ENCODE measurements at places on chromosomes 13 and 19. TPM values are rescaled to one million over a fixed set of nuclear protein-coding genes. Genes with fewer than 3 reads are reported as not detected.

DNA sequence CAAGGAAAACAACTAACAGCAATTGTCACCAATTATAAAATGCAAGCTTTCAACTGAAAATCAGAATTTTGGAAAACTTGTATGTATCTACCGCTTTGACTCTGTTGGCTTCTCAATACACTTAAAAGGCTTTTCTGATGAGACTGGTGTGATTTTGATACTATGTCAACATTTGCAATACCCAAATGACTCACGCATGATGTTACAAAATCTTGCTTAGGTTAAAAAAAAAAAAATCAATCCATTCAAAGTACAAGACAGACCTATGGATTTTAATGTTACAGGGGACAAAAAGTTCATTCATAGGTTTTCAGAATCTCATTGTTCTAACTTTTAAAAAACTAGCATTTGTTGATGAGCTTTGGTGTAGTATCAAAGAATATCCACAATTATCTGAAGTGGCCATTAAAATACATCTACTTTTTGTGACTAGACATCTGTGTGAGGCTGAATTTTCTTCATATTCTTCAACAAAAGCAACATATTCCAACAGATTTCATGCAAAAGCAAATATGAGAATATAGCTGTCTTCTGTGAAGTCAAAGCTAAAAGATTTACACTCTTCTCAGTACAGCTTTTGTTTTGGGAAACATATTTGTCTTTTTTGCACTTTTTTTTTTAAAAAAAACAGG lies 10.7 kb downstream of the ELF1 start:
- H3K27me3 ChIP-seq: no peaks in the 10 kb centered on the region
- peaks cover 9% of the 10 kb centered on the region for H3K36me3 ChIP-seq
- H3K4me1 ChIP-seq: peaks cover 73% of the 10 kb centered on the region
- no peak for DNase-seq

DNA sequence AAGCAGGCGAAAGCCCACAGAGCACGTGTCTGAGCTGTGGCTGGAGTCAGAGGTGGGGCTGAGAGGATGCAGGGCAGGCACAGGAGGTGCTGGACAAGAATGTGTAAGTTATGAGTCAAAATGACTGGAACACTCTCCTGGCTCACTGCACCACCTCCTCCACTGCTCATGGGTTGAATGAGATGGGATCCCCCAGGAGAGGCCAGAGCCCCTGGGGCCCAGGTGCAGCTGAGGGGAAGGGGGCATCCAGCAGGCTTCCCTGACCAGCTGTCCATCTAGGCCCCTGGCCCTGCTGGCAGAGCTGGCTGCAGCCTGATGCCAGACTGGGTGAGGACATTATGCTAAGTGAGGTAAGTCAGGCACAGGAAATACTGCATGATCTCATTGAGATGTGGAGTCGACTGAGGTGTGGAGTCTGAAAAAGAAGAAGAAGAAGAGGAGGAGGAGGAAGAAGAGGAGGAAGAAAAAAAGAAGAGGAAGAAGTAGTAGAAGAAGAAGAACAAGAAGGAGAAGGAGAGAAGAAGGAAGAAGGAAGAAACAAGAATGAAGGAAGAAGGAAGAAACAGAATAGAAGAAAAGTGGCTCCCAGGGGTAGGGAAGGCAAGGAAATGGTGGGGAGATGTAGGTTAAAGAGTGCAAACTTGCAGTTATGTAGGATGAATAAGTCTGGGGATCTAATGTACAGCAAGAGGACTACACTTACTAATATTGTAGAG lies 747.4 kb downstream of the UQCRFS1 start:
- no peak overlapping the region for H3K27ac ChIP-seq
- no peak overlapping the region for H3K4me3 ChIP-seq
- peaks cover 4% of the 10 kb centered on the region for H3K4me1 ChIP-seq
- no peak for DNase-seq
- peaks cover 7% of the 10 kb centered on the region for H3K27me3 ChIP-seq

- H3K4me3 ChIP-seq: no peak overlapping the region
- no peaks in the 10 kb centered on the region for H3K27me3 ChIP-seq
- no peaks in the 10 kb centered on the region for H3K36me3 ChIP-seq
- DNase-seq: no peak
- no peaks in the 10 kb centered on the region for H3K4me1 ChIP-seq
- no peak overlapping the region for H3K27ac ChIP-seq
Observed at GRCh38 chr13:92173254-92173653, 774.8 kb downstream of the GPC5 start.

DNA sequence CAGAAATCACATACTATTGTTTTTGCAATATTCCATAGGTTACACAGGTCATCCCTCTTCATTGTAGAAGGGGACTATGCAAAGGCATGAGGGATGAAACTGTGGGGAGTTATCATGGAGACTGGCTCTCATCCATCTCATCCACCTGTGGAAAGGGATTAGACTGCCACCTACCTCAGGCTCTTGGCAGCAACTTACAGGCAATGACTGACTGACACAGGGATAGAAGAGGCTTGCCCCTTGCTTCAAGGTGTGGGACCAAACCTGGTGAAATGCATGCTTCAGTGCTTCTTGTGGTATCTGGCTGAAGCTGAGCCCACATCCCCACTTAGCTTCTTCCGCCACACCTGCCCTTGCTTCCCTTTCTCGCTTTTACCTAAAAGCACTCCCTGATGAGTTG lies 341.3 kb downstream of the GPC5 start:
- no peak overlapping the region for H3K4me3 ChIP-seq
- no peaks in the 10 kb centered on the region for H3K4me1 ChIP-seq
- no peak for DNase-seq
- H3K27ac ChIP-seq: no peak overlapping the region
- H3K27me3 ChIP-seq: no peaks in the 10 kb centered on the region

DNA sequence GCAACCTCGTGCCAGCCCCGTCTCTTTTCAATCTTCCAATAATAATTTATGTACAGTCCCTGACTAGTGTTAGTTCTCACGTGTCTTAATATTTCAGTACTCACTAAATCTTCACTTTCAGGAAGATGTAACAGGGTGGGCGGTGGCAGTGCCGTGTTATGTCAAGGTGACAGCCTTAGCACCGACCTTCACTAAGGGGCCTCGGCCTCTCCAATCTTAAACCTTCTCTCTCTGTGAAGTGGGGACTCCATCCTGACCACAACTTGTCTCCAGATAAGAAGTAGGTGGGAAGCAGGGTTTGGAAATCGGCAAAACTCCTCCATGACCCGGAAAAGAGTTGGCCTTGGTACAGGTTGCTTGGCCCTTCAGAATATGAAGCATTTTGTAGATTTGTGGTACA lies 1.8 kb downstream of the RPS19 start:
- peak overlapping the region; percentile 96 for H3K4me3 ChIP-seq
- H3K36me3 ChIP-seq: peaks cover 6% of the 10 kb centered on the region
- H3K4me1 ChIP-seq: peaks cover 29% of the 10 kb centered on the region
- no peaks in the 10 kb centered on the region for H3K27me3 ChIP-seq
- no peak for DNase-seq
- H3K27ac ChIP-seq: peak overlapping the region; percentile 10

The SYNGR4 gene
- total RNA-seq: not detected

GRCh38 chr13:39197647-39198007 lies 159.4 kb downstream of the NHLRC3 start:
- DNase-seq: no peak
- no peaks in the 10 kb centered on the region for H3K4me1 ChIP-seq
- no peaks in the 10 kb centered on the region for H3K36me3 ChIP-seq
- no peaks in the 10 kb centered on the region for H3K27me3 ChIP-seq
- no peak overlapping the region for H3K27ac ChIP-seq

GRCh38 chr13:105665284-105665683 lies 870.2 kb downstream of the EFNB2 start:
- no peak overlapping the region for H3K27ac ChIP-seq
- no peak for DNase-seq
- no peaks in the 10 kb centered on the region for H3K36me3 ChIP-seq
- H3K4me3 ChIP-seq: no peak overlapping the region

The CYP4F2 gene
- not detected for total RNA-seq

The CYP2B6 gene
- total RNA-seq: not detected

GRCh38 chr13:29569253-29570050 lies 26.0 kb downstream of the SLC7A1 start:
- no peaks in the 10 kb centered on the region for H3K4me1 ChIP-seq
- no peak for DNase-seq
- no peaks in the 10 kb centered on the region for H3K36me3 ChIP-seq
- no peaks in the 10 kb centered on the region for H3K27me3 ChIP-seq
- H3K4me3 ChIP-seq: no peak overlapping the region
- H3K27ac ChIP-seq: no peak overlapping the region

The ZNF610 gene
- 0.51 TPM for total RNA-seq

The NKPD1 gene
- total RNA-seq: 1.2 TPM

- peaks cover 3% of the 10 kb centered on the region for H3K4me1 ChIP-seq
- H3K27ac ChIP-seq: no peak overlapping the region
- H3K36me3 ChIP-seq: no peaks in the 10 kb centered on the region
- DNase-seq: no peak
- no peak overlapping the region for H3K4me3 ChIP-seq
Observed at GRCh38 chr13:31922724-31923123, 108.8 kb upstream of the FRY start.

GRCh38 chr13:113864273-113864890 lies 506 bp upstream of the GAS6 start:
- peaks cover 21% of the 10 kb centered on the region for H3K27me3 ChIP-seq
- H3K27ac ChIP-seq: no peak overlapping the region
- peaks cover 2% of the 10 kb centered on the region for H3K4me1 ChIP-seq
- H3K4me3 ChIP-seq: peak overlapping the region; percentile 47
- H3K36me3 ChIP-seq: no peaks in the 10 kb centered on the region

DNA sequence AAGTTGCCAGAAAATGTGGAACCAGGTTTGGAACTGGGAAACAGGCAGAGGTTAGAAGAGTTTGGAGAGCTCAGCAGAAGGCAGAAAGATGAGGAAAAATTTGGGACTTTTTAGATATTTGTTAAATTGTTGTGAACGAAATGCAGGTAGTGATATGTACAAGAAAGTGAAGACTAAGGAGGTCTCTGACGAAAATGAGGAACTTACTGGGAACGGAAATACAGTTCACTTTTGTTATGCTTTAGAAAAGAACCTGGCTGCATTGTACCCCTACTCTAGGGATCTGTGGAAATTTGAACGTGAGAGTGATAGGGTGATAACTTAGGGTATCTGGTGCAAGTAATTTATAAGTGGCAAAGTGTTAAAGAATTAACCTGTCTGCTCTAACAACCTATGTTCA lies 632.4 kb downstream of the SLITRK5 start:
- no peaks in the 10 kb centered on the region for H3K4me1 ChIP-seq
- DNase-seq: no peak
- no peaks in the 10 kb centered on the region for H3K36me3 ChIP-seq
- H3K27ac ChIP-seq: no peak overlapping the region
- H3K4me3 ChIP-seq: no peak overlapping the region

DNA sequence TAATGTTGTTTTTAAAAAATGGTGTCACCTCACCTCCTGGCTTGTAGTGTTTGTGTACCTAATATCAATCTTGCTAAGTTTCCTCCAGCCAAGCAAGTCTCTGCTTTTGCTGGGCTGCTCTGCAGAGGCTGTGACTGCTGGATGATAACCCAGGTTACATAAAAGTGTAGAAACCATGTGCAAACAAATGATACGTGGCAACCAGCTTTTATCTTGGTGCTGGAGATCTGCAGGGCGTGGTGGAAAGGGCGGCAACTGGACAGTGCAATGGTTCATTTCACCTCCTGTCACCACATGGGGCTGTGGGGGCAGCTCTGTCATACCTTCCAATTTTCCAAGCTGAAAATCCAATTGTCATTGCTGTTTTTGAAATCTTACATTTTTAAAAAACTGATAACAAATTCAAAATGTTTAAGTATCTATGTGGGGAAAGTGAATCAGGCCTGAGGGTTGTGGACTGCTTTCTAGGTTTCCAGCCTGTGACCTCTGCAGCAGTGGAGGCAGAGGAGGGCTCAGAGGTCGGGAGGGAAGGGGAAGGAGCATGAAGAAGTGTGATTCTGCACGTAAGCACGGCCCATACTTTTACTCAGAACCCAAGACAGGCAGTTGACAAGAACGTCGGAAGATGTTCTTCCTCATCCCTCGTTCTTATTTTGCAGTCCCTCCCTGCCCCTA lies 9.7 kb downstream of the GPR42 start:
- H3K27ac ChIP-seq: no peak overlapping the region
- H3K4me1 ChIP-seq: no peaks in the 10 kb centered on the region
- H3K4me3 ChIP-seq: no peak overlapping the region
- no peak for DNase-seq

GRCh38 chr13:75723901-75724300 lies 87.8 kb downstream of the LMO7 start:
- no peaks in the 10 kb centered on the region for H3K4me1 ChIP-seq
- no peaks in the 10 kb centered on the region for H3K36me3 ChIP-seq
- H3K27ac ChIP-seq: no peak overlapping the region
- H3K4me3 ChIP-seq: no peak overlapping the region

DNA sequence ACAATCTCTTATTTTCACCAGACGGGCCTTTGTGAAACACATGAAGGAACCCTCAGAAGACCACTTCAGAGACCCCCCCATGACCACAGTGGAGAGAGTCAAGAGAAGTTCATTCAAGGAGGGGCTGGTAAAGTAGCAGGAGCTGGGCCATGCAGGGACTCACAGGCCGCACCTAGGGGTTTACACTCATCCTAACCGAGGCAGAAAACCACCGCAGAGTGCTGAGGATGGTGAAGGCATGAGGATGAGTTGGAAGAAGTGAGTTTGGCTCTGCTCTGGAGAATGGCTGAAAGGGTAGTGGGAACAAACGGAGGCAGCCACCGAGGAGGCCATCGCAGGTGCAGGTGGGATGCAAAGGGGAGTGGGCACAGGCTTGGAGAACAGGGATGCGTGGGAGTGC lies 1046.9 kb downstream of the UQCRFS1 start:
- H3K36me3 ChIP-seq: no peaks in the 10 kb centered on the region
- H3K27ac ChIP-seq: no peak overlapping the region
- H3K4me1 ChIP-seq: no peaks in the 10 kb centered on the region
- H3K4me3 ChIP-seq: no peak overlapping the region

DNA sequence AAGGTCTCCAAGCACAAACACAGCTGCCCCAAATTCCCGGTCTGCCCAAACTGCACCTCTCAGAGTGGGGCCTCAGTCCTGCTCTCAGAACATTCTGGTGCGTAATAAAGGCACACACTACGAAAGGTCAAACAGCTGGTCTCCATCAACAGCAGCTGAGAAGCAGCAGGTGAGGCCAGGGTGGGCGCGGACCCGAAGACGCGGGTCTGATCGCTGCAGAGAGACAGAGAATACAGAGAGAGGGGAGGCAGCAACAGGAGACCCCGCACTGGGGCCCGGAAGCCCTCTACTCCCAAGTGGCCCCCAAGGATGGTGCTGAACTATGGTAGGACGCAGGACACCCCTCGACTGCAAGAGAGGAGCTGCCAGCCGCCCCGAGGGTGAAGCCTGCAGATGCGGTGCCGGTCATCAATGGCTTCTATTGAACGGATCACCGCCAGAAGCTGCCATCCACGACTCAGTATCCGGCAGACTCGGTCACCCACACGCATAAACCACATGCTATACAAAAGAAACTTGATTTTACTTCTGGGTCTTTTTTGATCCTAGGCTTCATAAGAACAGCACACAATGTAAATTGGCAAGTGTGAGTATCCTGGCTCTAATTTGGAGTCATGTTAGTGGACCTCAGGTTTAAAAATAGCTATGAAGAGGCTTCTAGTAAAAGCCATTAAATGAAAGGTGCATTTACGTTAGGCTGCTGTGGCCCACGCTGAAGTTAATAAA lies 33.4 kb downstream of the STK24 start:
- no peak for DNase-seq
- no peak overlapping the region for H3K27ac ChIP-seq
- peaks cover 20% of the 10 kb centered on the region for H3K4me1 ChIP-seq
- no peaks in the 10 kb centered on the region for H3K27me3 ChIP-seq
- H3K4me3 ChIP-seq: peak overlapping the region; percentile 20

The UBE2L5 gene
- total RNA-seq: not detected

GRCh38 chr13:75945841-75946482 lies 309.8 kb downstream of the LMO7 start:
- DNase-seq: no peak
- no peaks in the 10 kb centered on the region for H3K4me1 ChIP-seq
- no peak overlapping the region for H3K27ac ChIP-seq
- H3K27me3 ChIP-seq: no peaks in the 10 kb centered on the region
- no peaks in the 10 kb centered on the region for H3K36me3 ChIP-seq
- H3K4me3 ChIP-seq: no peak overlapping the region

Measured in T-cell (primary cell).